ENCODE measurements at places on chromosomes 4 and X.

GRCh38 chr4:19375931-19376330 is 875.8 kb upstream of the SLIT2 start:
- DNase-seq, result no peak

DNA sequence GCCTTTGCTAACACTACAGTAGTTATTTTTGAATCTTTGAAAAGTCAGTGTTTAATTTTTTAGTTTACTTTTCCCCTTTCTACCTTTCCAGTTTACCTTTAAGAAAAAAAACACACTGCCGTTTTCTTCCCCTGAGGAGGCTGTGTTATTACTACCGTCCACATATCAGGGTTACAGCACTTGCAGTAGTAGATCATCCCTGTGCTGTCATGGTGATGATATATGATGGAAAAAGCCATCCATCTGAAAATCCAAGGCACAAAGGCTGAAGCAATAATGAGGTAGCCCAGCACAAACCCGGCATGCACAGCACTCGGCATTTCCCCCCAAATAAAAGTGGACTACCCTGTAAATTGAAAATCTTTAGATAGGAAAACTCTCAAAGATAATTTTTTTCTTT is 258.7 kb downstream of the CXXC4 start:
- DNase-seq, result no peak

- no peak for DNase-seq
Measured at GRCh38 chr4:77226939-77227705, 70.1 kb downstream of the CCNG2 start.

GRCh38 chr4:92646826-92647225 is 343.1 kb downstream of the GRID2 start:
- no peak for DNase-seq

- no peak for DNase-seq
Measured at GRCh38 chrX:104288961-104289360, 34.2 kb upstream of the ESX1 start.

DNA sequence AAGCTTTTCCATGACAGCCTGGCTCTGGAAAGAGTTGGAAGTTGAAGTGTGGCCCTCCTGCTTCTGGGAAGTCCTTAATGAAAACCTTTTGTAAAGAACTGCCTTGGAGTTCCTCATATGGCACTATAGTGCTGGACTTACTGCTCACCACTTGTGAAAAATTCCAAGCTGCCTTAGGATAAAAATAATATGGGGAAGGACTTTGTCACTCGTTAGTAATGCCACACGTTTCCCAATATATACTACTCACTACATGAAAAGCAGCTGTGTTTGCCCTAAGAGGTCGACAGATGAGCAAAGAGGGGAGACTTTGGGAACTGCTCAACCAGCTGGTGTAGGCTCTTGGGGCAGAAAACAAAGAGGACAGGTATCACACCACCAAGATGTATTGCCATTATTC is 11.7 kb downstream of the OPHN1 start:
- DNase-seq, result no peak

- DNase-seq, result no peak
Measured at GRCh38 chr4:6710282-6710681, 617 bp upstream of the MRFAP1L1 start.

DNA sequence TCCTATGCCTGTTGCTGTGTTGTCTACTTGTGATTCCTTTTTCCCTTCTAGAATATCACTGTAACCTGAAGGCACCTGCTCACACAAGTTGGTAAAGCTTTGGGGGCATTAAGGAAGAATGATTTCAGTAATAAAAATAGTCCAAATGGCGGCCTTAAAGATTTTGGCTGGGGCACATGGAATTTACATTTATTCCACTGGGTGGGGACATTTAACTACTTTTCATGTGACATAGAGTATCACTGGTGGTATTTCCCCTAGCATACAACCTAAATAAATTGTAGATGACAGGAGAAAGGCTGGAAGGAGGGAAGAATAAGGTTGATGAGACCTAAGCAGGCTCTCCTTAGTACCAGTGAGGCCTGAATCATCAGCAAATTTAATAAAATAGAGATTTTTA is 121.8 kb upstream of the EDA2R start:
- peak; percentile 9 for DNase-seq

GRCh38 chr4:10013722-10014121 is 7.6 kb downstream of the SLC2A9 start:
- peak; percentile 57 for DNase-seq

- DNase-seq, result no peak
Measured at GRCh38 chr4:79676705-79677104, 268.7 kb upstream of the GK2 start.

GRCh38 chr4:42489095-42489494 is 91.8 kb downstream of the SHISA3 start:
- no peak for DNase-seq

- DNase-seq, result no peak
Measured at GRCh38 chr4:3197366-3198105, 51.4 kb upstream of the MSANTD1 start.

GRCh38 chr4:141637565-141637964 is 1.2 kb downstream of the IL15 start:
- no peak for DNase-seq

- no peak for DNase-seq
Measured at GRCh38 chrX:9130031-9130430, 96.1 kb upstream of the FAM9B start.

- no peak for DNase-seq
Measured at GRCh38 chrX:9746148-9746888, 19.3 kb downstream of the GPR143 start.

DNA sequence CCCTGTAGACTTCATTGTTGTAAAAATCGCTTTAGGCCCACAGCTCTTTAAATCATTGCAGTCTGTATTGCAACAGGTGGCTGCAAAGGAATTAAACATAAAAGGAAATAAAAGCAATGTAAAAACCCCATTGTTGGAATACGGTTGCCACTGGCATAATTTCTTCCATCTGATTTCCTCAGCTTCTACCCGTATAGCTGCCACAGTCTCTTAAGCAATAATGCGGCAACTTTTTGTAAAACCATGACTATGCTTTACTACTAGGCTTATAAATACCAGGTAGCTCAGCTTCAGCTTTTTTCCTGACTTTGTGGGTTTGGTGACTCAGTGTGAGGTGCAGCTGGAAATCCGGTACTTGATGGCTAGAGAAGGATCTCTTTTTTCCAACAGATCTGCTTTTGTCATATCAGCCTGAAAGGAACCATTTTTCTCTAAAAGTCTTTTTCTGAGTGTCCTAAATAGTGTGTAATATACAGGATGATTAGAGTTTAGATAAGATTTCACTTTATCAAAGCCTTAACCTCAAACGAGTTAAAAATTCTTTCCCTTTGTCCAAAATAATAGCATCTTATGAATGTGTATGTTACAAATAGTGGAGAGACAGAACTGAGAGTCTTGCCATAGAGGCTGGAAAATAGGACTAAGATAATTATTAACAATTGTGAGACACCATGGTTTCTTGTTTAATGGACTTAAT is 268.0 kb downstream of the ADGRL3 start:
- no peak for DNase-seq

GRCh38 chr4:150510176-150510865 is 71.6 kb upstream of the MAB21L2 start:
- no peak for DNase-seq

DNA sequence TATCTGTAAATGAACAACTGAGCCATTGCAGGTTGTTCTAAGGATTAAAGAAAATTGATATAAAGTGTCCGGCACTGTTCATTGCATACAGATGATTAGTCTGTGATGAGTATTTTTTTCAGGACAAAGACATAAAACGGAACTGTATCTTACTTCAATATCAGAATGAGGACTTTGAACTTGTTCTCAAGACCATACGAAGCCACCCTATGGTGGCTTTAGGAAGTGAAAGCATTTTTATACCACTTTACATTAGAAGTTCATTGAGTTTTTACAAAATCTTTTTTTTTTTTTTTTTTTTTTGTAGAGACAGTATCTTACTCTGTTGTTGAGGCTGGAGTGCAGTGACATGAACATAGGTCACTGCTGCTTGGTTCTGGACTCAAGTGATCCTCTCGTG is 45.2 kb upstream of the TRIM2 start:
- DNase-seq, result peak; percentile 66

DNA sequence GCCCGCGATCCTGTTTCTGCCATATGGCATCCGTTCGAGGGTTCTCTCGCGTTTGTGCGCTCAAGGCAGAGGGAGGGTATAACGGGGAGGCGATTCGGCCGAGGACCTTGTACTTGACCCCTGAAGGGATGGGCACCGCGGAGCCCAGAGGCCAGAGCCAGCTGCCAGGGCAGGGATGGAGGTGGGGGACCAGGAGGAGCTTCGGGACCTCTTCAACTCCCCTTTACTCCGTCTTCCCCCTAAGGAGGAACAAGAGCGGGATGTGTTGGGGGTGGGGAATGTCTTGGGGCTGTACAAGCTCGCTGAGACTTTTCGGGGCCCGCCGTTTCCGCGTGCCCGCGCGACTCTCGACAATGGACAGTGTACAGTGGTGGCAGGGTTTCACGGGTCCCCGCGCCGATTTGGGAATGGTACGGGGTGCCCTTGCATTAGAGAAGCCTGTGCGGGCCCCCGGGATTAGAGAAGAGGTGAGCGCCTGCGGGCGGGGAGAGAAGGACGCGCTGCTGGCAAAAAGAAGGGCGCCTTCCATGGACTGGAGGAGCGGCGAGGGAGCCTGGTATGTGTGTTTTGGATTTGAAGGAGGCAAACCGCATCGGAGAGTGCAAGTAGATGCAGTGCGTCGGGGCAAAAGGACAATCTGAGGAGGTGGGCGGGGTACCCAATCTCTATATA is 760 bp downstream of the UGT8 start:
- peak; percentile 55 for DNase-seq

GRCh38 chr4:47373709-47374108 is 89.8 kb downstream of the COMMD8 start:
- DNase-seq, result no peak

GRCh38 chrX:47605024-47605423 is 14.6 kb downstream of the SYN1 start:
- DNase-seq, result no peak

GRCh38 chrX:106780664-106781377 is 21.7 kb upstream of the TBC1D8B start:
- no peak for DNase-seq

- no peak for DNase-seq
Measured at GRCh38 chrX:65679071-65679540, 11.7 kb downstream of the MSN start.

- no peak for DNase-seq
Measured at GRCh38 chrX:153884136-153884535, 1.8 kb downstream of the L1CAM start.

DNA sequence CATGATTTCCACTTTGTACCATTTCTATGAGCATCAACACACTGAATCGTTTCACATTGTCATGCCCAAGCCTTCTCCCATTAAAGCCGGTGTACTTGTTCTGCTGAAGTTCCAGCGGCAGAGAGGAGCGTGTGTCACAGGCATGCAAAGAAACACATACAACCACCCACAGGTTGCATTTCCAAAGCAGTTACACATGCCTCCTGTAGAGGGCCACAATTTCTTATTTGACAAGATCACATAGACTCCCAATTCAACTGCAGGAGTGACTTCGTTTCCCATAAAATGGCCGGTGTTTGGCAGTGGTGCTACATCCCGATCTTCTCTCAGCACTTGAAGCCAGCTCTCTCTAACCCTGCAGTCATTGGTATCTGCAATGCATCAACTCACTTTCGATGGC is 992.6 kb downstream of the NLGN4X start:
- peak; percentile 2 for DNase-seq

DNA sequence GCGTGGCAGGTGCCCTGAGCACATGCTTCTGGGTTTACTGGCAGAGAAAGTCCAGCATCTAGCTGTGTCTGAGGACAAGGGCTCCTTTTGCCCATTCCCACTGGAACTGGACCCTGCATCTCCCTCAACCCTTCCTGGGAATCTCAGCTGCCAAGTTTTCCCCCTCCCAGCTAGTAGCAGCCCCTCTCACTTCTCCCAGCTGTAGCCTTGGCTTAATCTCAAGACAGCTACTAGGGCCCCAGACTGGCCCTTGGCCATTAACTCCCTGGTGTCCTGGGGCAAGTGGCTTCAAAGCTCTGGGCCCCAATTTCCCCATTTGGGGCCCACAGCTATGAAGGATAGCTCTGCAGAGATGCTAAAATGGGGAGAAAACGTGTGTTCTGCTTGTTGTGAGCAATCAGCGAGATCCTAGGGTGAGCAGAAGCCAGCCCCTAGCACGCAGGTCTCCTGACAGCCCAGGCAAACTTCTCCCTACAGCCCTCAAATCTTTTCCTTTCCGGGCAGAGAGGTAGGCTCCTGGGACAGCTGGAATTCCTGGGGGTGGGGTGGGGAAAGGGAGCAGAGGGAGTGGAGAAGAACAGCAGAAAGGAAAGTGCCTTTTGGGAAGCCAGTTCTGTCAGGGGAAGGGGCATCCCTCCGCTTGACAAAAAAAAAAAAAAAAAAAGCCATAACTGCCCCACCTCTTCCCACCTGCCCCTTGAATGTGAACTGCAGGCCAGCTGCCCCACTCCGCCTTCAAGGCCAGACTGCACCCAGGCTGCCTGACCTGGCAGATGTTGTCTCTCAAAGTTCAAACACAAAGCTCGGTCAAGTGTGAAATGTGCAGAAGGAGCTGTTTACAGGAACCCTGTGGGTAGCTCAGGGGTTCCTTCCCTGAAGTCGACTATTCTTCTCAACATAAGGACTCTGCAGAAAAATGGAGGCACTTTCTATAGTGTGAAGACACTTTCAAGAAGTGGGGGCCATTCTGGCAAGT is 16.6 kb downstream of the FGD1 start:
- DNase-seq, result peak; percentile 66

GRCh38 chrX:25531096-25531495 is 515.3 kb upstream of the ARX start:
- no peak for DNase-seq

- DNase-seq, result peak; percentile 59
Measured at GRCh38 chr4:1721666-1722550, 587 bp downstream of the TACC3 start.

DNA sequence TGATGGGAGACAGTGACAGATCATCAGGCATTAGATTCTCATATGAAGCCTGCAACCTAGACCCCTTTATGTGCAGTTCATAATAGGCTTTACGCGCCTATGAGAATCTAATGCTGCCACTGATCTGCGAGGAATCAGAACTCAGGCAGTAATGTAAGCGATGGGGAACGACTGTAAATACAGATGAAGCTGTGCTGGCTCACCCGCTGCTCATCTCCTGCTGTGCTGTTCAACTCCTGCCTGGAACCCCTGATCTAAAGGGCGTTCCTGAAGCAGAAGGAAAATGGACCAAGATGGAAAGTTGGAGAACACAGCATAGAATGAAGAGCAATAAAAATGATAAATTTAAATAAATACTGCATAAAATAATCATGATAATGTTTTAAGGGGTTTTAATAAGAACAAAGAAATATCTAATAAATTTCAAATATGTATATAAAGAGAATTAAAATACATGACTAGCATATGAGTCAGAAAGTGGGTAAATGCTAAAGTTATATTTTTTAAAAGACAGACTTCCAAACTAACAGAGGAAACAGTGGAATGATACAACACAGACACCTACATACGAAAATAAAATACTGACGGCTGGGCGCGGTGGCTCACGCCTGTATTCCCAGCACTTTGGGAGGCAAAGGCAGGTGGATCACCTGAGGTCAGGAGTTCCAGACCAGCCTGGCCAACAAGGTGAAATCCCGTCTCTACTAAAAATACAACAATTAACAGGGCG is 59.2 kb downstream of the RBM47 start:
- no peak for DNase-seq

Data from NAMALWA (cell line).